ENCODE measurements at places on chromosomes 16 and 17.

GRCh38 chr17:27944546-27945332, 51.6 kb upstream of the LYRM9 start:
- DNase-seq, result no peak
- H3K36me3 ChIP-seq, result no peaks in the 10 kb centered on the region
- no peak overlapping the region for H3K27ac ChIP-seq
- H3K4me1 ChIP-seq, result no peaks in the 10 kb centered on the region
- no peak overlapping the region for H3K4me3 ChIP-seq

DNA sequence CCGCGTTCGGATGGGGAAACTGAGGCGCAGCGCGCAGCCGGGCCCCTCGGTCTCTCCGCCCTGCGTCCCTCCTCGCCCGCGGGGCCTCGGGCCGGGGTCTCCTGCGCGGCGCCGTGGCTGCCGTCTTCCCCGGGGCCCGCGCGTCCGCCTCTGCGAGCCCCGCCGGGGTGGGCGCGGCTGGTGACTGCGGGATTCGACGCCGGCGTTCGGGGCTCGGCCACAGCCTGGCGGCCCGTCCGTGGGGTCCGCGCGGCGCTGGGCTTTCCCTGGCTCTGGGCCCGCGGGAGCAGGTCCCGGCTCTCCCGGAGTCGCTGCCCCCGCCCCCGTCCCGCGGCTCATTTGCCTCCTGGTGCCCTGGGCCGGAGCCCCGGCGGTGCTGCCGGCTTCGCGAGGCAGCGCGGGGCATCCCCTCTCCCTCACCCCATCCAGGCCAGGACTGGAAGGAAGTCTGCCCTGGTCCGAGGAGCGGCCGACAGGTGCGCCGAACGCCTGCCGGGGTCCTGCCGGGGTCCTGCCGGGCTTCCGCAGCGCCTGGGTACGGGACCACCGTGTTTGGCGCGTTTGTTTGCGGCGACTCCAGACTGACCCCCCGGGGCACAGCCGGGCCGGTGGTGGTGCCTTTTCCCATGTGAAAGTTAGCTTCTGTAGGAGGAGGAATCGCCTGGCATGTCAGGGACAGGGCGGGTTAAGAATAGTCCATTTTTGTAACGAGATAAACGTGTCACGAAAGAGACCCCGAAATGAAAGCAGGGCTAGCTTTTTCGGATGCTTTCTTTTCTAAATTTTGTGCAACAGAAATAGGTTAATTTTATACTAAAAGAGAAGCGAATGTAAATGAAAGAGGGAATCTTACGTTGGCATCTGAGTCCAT, 671 bp downstream of the CHMP6 start:
- peaks cover 26% of the 10 kb centered on the region for H3K36me3 ChIP-seq
- H3K27ac ChIP-seq, result peak overlapping the region; percentile 33
- peaks cover 15% of the 10 kb centered on the region for H3K4me1 ChIP-seq

GRCh38 chr16:4233431-4233830, 8.4 kb downstream of the SRL start:
- H3K4me1 ChIP-seq, result no peaks in the 10 kb centered on the region
- H3K36me3 ChIP-seq, result no peaks in the 10 kb centered on the region
- H3K27me3 ChIP-seq, result no peaks in the 10 kb centered on the region
- no peak overlapping the region for H3K4me3 ChIP-seq
- H3K27ac ChIP-seq, result no peak overlapping the region

DNA sequence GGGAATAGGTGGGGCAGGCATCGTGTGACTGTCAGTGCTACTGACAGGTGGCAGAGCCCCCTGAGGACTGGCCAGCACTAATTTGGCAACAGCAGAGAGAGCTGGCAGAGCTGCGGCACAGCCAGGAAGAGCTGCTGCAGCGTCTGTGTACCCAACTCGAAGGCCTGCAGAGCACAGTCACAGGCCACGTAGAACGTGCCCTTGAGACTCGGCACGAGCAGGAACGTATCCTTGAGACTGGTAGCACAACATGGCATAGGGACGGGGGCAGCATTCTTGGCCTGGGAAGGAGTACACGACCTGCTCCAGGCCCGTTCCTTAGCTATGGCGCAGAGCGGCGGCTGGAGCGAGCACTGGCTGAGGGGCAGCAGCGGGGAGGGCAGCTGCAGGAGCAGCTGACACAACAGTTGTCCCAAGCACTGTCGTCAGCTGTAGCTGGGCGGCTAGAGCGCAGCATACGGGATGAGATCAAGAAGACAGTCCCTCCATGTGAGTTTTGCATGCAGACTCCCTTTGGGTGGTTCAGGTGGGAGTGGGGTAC, 3.0 kb upstream of the NRN1L start:
- H3K36me3 ChIP-seq, result no peaks in the 10 kb centered on the region
- no peaks in the 10 kb centered on the region for H3K4me1 ChIP-seq
- no peak overlapping the region for H3K27ac ChIP-seq
- DNase-seq, result no peak
- no peaks in the 10 kb centered on the region for H3K27me3 ChIP-seq

DNA sequence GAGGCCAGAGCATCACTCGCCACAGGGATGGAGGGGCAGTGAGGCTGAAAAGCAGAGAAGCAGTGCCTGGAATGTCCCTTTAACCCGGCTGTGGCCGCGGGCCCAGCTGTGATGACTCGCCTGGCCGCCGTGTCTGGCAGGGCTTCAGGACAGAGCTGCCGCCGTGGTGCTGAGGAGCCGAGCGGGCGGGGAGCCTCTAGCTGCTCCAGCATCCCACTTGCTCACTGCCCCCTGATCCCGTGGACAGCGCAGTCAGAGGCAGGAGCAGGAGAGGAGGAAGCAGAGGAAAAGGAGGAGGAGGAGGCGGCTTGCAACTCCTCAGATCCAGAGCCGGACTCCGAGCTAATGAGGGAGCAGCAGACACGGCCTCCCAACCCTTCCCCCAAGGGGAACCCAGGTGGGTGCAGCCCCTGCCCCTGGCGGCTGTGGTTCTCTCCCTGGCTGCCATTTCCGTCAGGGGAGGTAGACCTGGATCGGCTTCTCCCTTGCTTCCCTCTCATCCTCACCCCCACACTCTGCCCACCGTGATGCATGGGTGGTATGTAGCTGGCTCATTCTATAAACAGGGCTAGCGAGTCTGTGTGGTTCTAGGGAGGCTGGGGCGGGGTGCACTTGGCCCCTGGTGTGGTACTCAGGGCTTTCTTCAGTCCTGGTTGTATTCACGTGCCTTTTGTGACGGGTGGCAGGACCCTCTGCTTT, 165.7 kb downstream of the CMIP start:
- DNase-seq, result peak; percentile 55
- no peaks in the 10 kb centered on the region for H3K27me3 ChIP-seq
- peaks cover 60% of the 10 kb centered on the region for H3K4me1 ChIP-seq

- peaks cover 55% of the 10 kb centered on the region for H3K36me3 ChIP-seq
- no peak for DNase-seq
- no peak overlapping the region for H3K4me3 ChIP-seq
- H3K4me1 ChIP-seq, result peaks cover 30% of the 10 kb centered on the region
Measured at GRCh38 chr16:75237398-75238131, 13.9 kb downstream of the BCAR1 start.

- DNase-seq, result peak; percentile 27
- H3K4me1 ChIP-seq, result no peaks in the 10 kb centered on the region
- no peaks in the 10 kb centered on the region for H3K36me3 ChIP-seq
- H3K4me3 ChIP-seq, result no peak overlapping the region
- H3K27me3 ChIP-seq, result no peaks in the 10 kb centered on the region
Measured at GRCh38 chr17:35170968-35171771, 23.0 kb downstream of the SLC35G3 start.

DNA sequence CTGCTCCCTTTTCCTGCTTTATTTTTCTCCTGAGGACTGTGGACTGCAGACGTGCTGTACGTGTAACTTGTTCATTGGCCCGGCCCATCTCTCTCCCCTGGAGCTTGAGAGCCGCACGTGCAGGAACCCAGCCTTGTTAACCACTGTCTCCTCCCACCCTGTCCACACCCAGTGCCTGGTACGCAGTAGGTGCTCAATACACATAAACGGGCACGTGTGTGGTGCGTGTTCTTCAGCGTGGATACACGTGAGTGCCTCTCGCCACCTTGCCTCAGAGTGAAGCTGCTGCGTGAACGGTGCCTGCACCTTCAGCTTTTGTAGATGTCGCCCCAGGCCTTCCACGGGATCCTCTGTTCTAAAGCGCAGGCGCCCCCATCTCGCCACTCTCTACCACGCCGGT, 96.3 kb upstream of the CHMP6 start:
- H3K4me1 ChIP-seq, result peaks cover 14% of the 10 kb centered on the region
- no peaks in the 10 kb centered on the region for H3K36me3 ChIP-seq
- H3K27me3 ChIP-seq, result no peaks in the 10 kb centered on the region
- DNase-seq, result no peak
- H3K4me3 ChIP-seq, result no peak overlapping the region

GRCh38 chr17:82977606-82978005, 101.8 kb upstream of the METRNL start:
- no peaks in the 10 kb centered on the region for H3K36me3 ChIP-seq
- no peak overlapping the region for H3K4me3 ChIP-seq
- DNase-seq, result no peak

- H3K36me3 ChIP-seq, result peaks cover 86% of the 10 kb centered on the region
- H3K4me3 ChIP-seq, result no peak overlapping the region
- no peaks in the 10 kb centered on the region for H3K27me3 ChIP-seq
- no peak for DNase-seq
- H3K27ac ChIP-seq, result no peak overlapping the region
Measured at GRCh38 chr17:59073972-59074371, 32.7 kb downstream of the TRIM37 start.

- H3K27me3 ChIP-seq, result peaks cover 49% of the 10 kb centered on the region
- no peaks in the 10 kb centered on the region for H3K4me1 ChIP-seq
- H3K36me3 ChIP-seq, result no peaks in the 10 kb centered on the region
- H3K4me3 ChIP-seq, result peak overlapping the region; percentile 60
Measured at GRCh38 chr17:58324056-58324408, 4.6 kb downstream of the TSPOAP1 start.

- no peak overlapping the region for H3K27ac ChIP-seq
- H3K4me3 ChIP-seq, result no peak overlapping the region
- no peaks in the 10 kb centered on the region for H3K27me3 ChIP-seq
- no peaks in the 10 kb centered on the region for H3K36me3 ChIP-seq
Measured at GRCh38 chr17:31216031-31216751, 80.8 kb downstream of the OMG start.

DNA sequence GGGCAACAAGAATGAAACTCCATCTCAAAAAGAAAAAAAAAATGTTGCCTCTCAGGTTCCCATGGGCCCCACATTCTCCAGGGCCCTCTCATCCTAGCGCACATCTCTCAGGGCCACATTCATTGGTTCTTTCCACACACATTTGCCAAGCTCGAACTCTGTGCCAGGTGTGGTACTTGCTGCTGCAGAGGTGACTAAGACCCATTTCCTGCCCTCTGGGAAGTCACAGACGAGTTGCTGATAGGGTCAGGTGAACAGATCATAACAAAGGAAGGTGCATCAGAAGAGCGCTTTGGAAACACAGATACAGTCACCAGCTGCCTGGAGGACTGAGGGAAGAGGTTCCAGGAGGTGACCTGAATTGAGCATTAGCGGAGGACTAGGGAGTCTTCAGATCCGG, 1.0 kb downstream of the GSDMA start:
- H3K27me3 ChIP-seq, result no peaks in the 10 kb centered on the region
- H3K4me1 ChIP-seq, result peaks cover 26% of the 10 kb centered on the region
- no peak overlapping the region for H3K4me3 ChIP-seq
- H3K36me3 ChIP-seq, result no peaks in the 10 kb centered on the region
- H3K27ac ChIP-seq, result no peak overlapping the region
- no peak for DNase-seq

DNA sequence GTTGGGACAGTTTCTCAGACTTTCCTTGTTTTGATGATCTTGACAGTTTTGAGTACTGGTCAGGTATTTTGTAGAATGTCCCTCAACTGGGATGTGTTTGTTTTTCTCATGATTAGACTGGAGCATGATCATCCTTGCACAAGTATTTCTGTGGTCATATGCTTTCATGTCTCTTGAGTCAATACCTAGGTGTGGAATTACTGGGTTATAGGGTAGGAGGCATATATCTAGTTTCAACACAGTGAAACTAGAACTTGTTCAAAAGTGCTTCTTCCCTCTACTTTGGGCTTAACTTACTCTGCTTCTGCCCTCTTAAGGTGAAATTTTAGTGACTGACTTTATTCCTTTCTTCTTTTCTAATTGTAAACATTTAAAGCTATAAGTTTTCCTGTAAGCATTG, 30.1 kb downstream of the IKZF3 start:
- no peak for DNase-seq
- no peak overlapping the region for H3K27ac ChIP-seq
- H3K27me3 ChIP-seq, result no peaks in the 10 kb centered on the region
- H3K4me1 ChIP-seq, result no peaks in the 10 kb centered on the region
- no peak overlapping the region for H3K4me3 ChIP-seq
- H3K36me3 ChIP-seq, result no peaks in the 10 kb centered on the region

GRCh38 chr17:80145076-80146075, 1.6 kb downstream of the EIF4A3 start:
- H3K27ac ChIP-seq, result no peak overlapping the region
- H3K4me1 ChIP-seq, result peaks cover 35% of the 10 kb centered on the region
- H3K4me3 ChIP-seq, result peak overlapping the region; percentile 94
- no peaks in the 10 kb centered on the region for H3K27me3 ChIP-seq
- no peak for DNase-seq

DNA sequence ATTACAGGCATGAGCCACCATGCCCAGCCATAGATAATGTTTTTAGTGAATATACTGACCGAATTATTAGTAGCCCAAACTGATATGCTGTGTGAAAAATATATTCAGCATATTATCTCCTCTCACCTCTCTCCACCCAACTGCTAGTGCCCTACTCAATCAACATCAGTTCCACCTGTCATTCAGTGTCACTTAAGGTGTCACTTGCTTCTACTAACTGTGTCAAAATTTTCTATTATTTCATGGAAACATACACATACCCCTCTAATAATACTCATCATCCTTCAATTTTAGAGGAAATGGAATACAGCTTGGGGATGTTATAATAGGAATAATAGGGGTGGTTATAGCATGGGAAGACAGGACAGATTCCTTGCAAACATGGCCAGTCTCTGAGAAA, 12.6 kb downstream of the EFCAB3 start:
- no peaks in the 10 kb centered on the region for H3K4me1 ChIP-seq
- H3K27me3 ChIP-seq, result peaks cover 2% of the 10 kb centered on the region
- no peak for DNase-seq

- H3K27ac ChIP-seq, result no peak overlapping the region
- no peak overlapping the region for H3K4me3 ChIP-seq
- H3K36me3 ChIP-seq, result no peaks in the 10 kb centered on the region
Measured at GRCh38 chr17:55177159-55177854, 87.5 kb upstream of the HLF start.

DNA sequence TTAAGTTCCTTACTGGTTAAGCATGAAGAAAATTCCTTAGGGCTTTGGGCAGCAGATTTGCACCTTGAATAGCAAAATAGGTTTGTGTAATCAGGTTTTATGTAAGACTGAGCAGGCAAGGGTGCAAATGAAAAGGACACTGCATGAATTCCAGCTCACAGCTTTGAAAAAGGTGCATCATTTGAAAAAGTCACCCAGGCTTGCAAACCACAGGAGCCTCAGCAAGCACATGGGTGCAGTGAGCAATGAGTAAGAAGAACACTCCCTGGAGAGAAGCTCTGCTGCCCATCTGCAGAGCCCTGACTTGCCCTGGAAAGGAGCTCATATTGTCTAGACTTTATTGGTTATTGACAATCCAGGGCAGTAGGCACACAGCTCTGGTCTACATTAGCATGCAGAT, 165.6 kb upstream of the KCNJ16 start:
- H3K4me1 ChIP-seq, result no peaks in the 10 kb centered on the region
- H3K27ac ChIP-seq, result no peak overlapping the region
- no peak for DNase-seq
- no peaks in the 10 kb centered on the region for H3K27me3 ChIP-seq
- H3K4me3 ChIP-seq, result no peak overlapping the region
